ENCODE measurements at places on chromosomes 6 and 20.

DNA sequence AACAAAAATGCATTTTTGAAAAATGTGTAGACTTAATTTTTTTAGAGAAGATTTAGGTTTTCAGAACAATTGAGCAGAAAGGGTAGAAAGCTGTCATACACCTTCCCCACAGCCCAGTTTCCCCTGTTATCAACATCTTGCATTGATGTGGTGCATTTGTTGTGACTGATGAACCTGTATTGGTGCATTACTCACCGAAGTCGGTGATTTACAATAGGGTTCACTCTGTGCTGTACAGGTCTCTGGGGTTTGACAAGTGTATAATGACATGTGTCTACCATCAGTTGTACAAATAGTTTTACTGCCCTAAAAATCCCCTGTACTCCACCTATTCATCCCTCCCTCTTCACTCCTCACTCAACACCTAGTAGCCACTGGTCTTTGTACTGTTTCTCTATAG, 23.8 kb upstream of the ADIG start:
- DNase-seq = no peak

GRCh38 chr20:17594443-17594842, 24.6 kb downstream of the DSTN start:
- DNase-seq = peak; percentile 42

DNA sequence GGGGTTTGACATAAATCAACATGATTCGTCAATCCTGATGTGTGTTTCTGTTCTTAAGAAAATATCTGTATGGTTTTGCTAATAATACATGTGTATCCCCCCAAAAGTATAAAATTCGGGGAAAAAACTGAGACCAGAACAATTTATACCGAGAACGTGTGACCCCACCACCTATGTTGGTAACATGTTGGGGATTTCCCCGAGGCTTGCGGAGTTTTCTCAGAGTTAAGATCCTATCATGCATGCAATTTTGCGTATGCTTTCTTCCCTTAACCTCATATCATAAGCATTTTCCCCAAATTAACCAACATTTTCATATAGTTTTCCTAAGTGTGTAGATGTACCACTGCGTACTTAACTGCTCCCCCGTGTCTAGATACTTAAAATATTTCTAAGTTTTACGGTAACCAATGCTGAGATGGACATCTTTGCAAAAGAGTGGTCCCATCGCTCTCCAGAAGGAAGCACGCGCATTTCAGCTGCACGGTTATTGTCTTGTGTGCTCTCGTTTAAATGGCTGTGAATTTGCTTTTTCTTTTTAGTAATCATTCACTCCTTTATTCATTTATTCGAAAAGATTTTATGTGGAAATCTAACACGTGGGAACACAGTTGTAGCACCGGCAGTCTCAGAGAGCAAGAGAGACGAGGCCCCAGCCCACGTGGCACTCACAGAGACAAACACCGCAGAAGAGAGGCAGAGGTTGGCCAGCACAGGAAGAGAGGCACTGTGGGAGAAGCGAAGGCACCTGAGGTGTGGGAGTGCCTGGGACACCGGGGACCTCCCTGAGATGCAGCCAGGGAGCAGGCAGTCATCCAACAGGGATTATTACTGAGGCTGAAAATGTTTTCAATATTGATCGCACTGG, 13.2 kb upstream of the IRF4 start:
- DNase-seq = no peak

DNA sequence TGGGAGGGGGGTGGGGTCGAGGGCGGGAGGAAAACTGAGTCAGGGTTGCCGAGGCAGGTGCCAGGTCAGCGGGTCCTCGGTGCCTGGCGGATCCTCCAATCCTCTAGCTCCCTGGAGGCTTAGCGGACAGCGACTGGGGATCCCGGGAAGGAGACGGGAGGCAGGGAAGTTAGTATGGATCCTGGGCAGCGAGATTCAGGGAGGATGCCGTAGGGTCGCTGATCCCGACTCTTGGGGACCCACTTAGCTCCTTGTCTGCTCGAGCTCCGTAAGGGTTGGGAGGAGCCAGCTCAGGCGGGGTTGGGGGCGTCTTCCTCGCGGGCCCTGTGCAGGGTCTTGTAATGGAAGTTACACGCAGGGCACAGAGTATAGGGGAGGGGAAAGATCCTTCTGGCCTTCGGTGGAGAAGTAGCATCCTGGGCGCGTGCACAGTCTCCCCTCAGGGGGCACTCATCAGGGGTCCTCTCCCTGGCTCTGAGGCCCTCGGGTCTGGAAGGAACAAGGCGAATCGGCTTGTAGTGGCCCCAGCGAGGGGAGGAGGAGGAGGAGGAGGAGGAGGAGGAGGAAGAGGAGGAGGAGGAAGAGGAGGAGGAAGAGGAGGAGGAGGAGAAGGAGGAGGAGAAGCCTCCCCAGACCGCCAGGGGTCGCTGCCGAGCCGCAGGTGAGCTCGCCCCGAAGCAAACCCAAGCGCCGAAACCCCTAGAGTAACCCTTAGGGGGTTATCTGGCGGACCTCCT, 6.4 kb upstream of the SLC12A5 start:
- peak; percentile 25 for DNase-seq
